Esophagus mucosa (tissue), 1 donor: ENCODE measurements at places on chromosomes 2 and 18. TPM values are rescaled to one million over a fixed set of nuclear protein-coding genes. Genes with fewer than 3 reads are reported as not detected.

DNA sequence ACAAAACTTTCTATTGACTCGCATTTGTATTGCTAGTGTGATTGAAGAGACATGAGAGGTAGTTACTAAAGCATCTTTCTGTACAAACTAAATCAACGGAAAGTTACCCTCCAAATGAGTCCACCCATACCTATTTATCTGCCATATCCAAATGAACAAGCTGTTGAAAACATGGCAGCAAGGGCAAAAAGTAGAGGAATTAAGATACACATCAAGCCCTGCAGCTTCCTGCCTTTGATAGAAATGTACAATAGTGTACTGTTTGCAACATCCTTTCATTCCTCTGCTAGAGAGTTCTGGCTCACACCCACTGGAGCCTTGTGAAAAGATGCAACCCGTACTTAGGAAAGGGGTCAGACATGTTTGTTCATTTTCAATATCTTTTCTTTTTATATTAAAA lies 122.5 kb downstream of the ERBB4 start:
- ATAC-seq = no peak

DNA sequence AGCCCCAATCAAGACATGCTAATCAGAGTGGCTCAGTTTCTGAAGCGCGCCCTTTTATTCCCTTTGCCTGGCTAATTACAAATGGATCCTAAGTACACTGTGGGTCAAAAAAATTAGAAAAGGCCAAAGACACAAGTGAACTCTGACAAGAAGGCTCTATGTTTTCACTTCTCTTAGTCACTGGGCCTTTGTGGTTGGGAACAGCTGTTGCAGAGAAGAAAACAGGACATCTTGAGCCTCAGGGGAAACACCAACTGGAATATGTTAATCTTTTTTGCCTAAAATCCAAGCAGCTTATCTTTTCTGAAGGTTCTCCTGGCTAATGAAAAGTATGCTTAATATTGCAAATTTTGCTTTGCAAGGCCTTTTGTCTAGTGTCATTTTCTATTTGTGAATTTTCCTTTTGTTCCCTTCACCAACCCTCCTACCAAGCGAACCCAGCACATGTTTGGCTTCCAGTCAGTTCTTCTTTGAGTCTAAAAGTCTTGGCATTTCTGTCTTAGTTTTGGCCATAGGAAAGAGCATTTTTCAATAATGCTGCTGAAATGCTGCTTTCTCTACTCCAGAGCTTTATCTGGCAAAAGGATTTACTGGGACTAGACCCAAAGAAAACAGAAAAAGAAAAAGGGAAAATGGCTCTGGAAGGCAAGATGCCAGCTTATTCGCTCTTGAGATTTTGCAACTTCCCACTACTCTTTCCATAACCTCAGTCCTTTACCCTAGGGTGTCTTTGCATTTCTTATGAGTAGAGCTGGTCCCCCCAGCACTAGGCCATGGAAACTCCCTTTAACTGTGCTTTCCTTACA lies 440.2 kb upstream of the ST6GAL2 start:
- ATAC-seq = no peak

DNA sequence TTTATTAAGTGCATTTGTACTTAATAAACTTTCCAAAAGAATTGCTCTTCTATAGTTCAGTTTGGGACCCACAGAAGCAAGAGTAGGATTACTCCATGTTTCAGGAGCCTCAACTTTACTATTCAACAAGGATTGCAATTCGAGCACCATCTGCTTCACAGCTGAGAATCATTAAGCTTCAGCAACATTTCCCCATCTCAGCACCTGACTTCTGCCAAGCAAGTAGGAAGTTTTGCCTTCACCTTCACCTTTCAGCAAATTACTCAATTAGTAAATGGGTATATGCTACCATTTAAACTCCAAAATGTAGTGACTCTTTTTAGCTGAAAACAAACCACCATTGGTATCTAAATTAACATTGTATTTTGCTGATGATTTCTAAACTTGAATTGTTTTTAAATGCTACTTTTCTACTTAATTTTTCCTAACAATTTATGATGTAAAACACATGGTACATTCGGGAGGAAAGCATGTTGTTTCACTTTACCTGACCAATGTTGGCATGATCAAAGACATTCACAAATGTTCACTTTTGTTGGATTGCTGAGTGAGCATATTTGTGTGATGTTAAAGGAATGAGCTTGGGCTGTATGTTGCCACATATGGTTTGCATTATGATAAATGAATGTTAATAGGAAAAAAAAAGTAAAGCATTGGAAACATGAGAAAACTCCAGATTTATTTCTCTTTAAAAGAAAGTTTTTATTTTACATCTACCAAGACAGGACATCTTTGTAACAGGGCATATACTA lies 159.2 kb downstream of the GULP1 start:
- ATAC-seq = no peak

DNA sequence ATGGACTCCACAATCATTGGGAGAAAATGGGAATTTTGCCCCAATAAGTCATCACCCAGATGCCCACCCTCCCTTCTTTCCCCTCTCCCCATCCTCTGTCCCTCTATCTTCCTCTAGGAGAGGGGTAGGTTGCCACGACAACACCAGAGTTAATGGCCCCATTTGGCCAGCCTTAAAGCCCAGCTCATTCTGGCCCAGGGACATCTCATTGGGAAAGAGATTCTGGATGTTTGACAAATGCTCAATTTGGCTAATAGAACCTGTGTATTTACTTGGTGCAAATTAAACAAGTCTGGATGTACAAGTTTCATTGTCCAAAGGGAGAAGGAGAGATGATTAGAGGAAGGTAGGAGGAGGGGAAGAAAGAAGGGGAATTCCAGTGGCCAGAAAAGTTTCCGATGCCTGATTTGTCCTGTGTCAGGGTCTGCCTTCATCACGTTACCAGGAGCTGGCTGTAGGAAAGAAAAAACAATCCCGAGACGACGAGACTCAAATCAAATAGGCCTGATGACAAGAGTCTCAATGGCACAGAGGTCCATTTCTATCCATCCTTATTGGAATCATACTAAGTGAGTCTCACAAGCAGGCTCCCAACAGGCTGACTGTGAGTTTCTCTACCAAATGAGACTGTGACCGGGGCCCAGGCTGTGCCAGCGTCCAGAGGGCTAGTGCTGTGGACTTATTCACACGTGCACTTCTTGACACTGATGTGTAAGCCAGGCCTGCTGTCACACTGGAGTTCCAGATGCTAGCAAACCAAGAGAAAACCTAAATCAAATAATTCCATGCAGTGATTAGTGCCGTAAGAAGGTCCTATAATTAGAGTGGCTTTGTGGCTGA lies 265.2 kb upstream of the APCDD1 start:
- ATAC-seq = no peak

GRCh38 chr2:81835321-81836000 lies 1530.9 kb upstream of the LRRTM1 start:
- ATAC-seq = no peak

- ATAC-seq = no peak
These were observed 898.9 kb downstream of the CPS1 start for GRCh38 chr2:211455216-211455841.

GRCh38 chr18:44802508-44802907 lies 121.8 kb downstream of the SETBP1 start:
- no peak for ATAC-seq

DNA sequence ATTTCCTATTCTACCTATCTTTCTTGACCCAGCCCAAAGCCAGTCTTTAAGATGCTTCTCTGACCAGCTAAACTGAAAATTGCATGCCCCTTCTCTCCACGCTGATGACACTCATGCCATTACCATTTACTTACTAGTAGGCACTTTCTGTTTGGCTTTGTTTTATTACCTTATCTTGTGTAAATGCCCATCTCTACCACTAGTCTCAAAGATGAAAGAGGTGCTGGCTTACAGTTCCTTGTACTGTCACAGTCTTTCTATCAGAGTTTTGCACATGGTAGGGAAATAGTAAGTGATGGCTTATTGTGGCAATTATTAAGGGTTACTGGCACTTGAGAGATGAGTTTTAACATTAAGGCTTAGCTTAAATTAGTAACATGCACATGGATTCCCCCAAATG lies 352.1 kb downstream of the RBM43 start:
- no peak for ATAC-seq

DNA sequence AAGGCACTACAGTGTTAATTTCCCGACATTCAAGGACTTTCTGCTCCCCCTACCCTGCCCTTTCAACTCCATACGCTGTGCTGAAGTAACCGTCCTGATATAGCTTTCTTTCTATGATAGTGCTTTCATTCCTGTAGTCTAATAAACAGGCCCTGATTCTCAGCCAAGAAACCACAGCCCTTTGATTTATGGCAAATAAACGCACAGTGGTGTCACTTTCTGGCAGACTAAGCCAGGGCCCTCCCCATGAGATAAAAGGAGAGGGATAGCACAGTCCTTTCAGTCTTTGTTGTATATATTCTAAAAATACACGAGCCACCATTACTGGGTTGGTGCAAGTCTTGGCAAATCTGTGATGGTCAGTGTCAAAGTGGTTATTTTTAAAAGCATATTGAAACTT lies 291.2 kb downstream of the ALPK2 start:
- no peak for ATAC-seq

- no peak for ATAC-seq
These were observed 13.3 kb downstream of the EIF2AK3 start for GRCh38 chr2:88613921-88614320.

- no peak for ATAC-seq
These were observed 18.6 kb upstream of the VPS4B start for GRCh38 chr18:63440881-63441280.

DNA sequence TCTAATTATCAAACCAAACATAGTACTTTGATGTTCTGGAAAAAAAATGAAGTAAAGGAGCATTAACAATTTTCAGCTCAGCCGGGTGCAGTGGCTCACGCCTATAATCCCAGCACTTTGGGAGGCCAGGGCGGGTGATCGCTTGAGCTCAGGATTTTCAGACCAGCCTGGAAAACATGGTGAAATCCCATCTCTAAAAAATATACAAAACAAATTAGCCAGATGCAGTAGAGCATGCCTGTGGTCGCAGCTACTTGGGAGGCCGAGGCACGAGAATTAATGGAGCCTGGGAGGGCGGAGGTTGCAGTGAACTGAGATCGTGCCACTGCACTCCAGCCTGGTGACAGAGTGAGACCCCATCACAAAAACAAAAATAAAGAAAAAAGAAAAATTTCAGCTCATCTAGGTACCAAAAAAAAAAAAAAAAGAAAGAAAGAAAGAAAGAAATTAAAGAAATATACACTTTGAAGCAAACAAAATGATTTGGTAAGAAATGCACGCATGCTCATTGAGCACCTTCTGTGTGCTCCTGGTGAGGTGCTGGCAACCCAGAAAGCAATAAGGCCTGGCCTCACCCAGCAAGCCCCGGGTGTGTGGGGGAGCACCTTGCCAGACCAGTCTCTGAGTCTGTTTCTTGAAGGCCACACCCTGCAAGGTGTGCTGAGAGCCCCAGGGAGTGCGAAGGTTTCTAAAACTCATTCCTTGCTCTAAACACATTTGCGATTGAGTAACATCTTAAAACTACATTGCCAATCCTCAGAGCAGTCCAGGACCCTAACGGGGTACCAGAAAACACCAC lies 133.5 kb downstream of the TFCP2L1 start:
- peak; percentile 98 for ATAC-seq

DNA sequence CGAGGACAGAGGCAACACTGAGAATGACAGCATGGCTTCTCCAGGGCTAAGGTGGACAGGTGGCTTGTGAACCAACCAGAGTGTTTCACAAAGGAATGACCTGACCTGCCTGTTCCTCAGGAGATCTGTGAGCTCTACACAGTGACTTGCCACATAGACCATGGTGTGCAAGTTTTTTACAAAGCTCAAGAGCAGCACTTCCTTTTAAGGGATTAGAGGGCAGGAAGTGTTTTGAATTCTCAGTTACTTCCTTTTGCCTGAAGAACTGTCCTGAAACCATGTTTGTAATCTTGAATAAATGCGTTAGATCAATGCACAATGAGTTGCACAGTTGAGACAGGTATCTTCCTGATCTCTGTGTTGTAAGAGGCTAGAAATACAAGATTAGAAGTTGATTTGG lies 421.9 kb downstream of the THSD7B start:
- peak; percentile 75 for ATAC-seq

DNA sequence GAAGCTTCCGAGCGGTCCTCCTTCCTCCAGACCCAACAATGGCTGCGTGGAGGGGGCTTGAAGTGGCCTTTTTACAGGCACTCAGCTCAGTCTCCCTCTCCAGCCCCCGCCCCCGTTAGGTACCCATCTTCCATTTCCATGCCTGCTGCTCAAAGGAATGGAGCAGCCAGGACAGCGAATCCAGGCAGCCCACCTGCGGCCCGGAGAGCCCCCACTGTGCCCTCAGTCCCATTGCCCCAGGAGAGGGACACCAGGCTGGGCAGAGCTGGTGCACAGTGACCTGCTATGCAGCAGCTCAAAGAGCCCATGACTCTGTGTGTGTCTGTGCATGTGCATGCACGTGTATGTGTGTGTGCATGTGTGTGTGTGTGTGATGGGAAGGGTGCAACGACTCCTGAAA lies 10.6 kb upstream of the POMC start:
- peak; percentile 26 for ATAC-seq

DNA sequence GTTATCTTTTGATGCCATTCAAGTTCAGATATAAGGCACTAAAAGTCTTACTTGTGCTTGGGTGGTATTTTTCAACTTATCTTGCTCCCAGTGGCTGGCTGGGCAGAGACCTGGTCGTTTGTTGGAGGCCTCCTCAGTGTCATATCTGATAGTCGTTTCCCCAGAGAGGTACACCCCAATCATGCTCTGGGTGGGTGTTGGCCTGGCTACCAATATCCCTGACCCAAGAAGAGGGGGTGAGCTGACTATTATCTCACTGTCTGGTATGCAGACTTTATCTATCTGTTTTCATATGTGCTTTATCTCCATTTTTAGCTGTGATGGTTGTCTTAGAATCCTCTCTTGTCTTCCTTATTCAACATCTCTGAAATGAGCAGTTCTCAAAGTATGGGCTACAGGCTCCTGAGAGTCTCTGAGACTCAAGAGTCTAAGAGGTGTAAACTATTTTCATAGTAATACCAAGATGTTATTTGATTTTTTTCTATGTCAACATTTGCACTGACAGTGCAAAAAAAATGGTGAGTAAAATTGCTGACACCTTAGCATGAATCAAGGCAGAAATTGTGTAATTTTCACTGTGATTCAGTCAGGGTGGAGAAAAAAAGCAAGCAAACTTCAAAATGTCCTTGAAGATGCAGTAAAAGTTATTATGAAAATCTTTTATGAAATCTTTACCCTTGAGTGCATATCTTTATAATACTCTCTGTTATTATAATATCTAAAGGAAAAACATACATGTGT lies 12.3 kb upstream of the PLEK start:
- no peak for ATAC-seq

DNA sequence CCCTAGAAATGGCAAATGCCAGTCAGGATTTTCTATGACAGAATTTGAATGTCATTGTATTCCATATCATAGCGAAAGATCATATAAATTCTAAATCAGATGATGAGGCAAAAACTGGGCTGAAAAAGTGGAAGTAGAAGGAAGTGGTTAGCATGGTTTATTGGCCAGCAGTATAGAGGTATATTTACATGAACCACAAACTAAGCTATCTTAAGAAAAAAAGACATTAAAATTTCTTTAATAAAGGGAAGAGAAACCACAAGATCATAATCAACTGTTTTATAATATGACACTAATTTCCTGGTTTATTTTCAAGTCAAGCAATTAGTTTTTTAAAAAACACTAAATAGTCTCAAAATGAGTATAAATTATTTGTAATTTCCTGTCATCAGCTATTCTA lies 123.2 kb upstream of the LRP1B start:
- no peak for ATAC-seq

Gene ASIC4
- not detected for total RNA-seq

Gene AFF3
- 0.96 TPM for total RNA-seq

Gene STARD6
- not detected for total RNA-seq

Gene VAMP8
- total RNA-seq = 264 TPM

Gene GAD1
- total RNA-seq = 1.1 TPM

Gene SETBP1
- total RNA-seq = 8.5 TPM

Gene BOLL
- total RNA-seq = not detected

Gene ADRA2B
- total RNA-seq = not detected

Gene SCN7A
- 0.48 TPM for total RNA-seq

Gene GPR45
- not detected for total RNA-seq

Gene GALNT3
- 40.0 TPM for total RNA-seq

Gene ZNF396
- total RNA-seq = 0.80 TPM
